ENCODE measurements at places on chromosomes 6 and 20. TPM values are rescaled to one million over a fixed set of nuclear protein-coding genes. Genes with fewer than 3 reads are reported as not detected.
A peak's percentile ranks its signal among the peaks of the same experiment; 100 is the strongest.

The SYCP2L gene
- 12.5 TPM for total RNA-seq

The C6orf58 gene
- not detected for total RNA-seq

The RIPPLY2 gene
- not detected for total RNA-seq

The CD83 gene
- total RNA-seq: 0.80 TPM

The CCHCR1 gene
- 54.9 TPM for total RNA-seq

The TMEM217 gene
- total RNA-seq: 0.09 TPM

The METTL24 gene
- total RNA-seq: 4.5 TPM

The ENPP5 gene
- total RNA-seq: 9.1 TPM

The LATS1 gene
- total RNA-seq: 21.1 TPM

The TREM2 gene
- total RNA-seq: not detected

The LSM14B gene
- total RNA-seq: 52.6 TPM

The PPIL6 gene
- total RNA-seq: 4.8 TPM

GRCh38 chr6:2110504-2110903, 134.9 kb downstream of the GMDS start:
- DNase-seq: no peak

DNA sequence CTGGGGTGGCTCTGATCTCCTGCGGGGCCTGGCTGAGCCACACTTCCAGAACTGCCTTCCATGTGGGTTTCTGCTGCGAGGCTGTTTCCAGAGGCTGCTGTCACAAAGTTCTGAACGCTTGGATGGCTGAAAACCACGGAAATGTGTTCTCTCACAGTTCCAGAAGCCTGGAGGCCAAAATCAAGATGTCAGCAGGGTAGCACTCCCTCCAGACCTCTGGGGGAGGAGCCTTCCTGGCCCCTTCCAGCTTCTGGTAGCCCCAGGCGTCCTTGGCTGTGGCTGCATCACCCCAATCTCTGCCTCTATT, 23.7 kb upstream of the BMP7 start:
- DNase-seq: no peak

DNA sequence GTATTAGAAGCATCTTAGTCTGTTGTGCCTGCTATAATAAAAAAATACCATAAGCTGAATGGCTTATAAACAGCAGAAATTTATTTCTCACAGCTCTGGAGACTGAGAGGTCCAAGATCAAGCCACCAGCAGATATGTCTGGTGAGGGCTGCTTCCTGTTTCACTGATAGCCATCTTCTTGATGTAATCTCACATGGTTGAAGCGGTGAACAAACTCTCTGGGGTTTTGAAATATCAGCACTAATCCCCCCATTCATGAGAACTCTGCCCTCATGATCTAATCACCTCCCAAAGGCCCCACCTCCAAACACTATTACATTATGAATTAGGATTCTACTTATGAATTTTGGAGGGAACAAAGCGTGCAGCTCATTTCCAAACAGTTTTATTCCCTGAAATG, 11.6 kb upstream of the CLVS2 start:
- no peak for DNase-seq

DNA sequence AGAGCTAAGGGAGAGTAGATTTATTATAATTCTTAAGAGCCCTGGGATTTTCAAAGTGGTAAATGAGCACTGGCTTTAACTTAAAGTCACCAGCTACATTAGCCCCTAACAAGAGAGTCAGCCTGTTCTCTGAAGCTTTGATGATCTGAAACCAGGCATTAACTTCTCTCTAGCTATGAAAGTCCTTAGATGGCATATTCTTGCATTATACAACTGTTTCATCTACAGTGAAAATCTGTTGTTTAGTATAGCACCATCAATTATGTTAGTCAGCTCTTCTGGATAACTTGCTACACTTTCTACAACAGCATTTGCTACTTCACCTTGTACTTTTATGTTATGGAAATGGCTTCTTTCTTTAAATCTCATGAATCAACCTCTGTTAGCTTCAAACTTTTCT, 1046.7 kb downstream of the HACE1 start:
- no peak for DNase-seq

- no peak for DNase-seq
Measured at GRCh38 chr20:32153771-32154170, 44.3 kb downstream of the TM9SF4 start.

DNA sequence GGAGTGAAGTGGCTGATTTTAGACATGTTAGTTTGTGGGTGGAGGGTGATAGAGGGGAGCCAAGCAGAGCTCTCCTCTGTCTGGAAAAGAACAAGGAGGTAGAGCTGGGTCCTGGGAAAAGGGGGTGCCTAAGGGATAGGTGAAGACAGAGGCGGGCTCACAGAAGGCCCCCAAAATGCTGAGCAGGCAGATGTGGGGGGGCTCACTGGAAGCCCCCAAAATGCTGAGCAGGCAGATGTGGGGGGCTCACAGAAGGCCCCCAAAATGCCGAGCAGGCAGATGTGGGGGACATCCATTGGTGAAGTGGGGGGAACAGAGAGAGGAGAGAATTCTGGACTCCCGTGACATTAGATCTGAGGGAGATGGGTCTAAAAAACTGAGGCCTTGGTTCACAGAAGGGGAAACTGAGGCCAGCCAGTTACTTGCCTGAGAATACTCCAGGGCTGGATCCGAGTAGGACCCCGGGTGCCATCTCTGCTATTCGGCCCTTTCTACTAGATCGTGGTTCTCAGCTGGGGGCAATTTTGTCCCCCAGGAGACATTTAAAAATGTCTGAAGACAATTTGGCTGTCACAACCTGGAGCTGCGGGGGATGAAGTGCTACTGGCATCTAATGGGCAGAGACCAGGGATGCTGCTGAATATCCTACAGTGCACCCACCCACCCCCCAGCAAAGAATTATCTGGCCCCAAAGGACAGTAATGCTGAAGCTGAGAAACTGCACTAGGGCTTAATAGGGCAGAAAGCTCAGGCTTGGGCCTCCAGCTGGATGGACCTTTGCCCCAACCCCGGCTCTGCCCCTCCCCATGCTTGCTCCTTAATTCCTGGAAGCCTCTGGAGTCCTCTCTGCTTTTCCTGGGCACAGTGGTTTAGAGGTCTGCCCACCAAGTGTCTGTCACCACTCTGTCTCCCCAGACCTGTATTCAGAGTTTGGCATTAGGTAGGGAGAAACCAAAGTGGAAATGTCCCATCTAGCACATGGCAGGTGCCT, 2.1 kb downstream of the LPIN3 start:
- DNase-seq: no peak

DNA sequence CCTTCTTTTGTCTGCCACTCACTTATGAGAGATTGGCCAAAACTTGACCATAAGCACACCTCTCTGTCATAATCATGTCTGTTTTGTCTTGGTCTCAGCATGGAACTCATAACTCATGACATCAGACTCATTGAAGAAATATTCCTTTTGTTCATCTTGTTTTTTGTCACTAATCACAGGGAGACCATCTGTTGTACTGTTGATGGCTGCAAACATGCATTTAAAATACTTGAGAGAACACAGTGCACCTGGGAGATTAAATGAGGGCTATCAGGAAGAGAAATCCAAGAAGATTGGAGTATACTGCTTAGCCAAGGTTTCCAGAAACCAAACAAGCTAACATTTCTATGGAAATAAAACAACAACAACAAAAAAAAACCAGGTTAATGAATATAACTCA, 689.7 kb downstream of the EPM2A start:
- no peak for DNase-seq

- DNase-seq: no peak
Measured at GRCh38 chr6:32416036-32416435, 9.1 kb upstream of the BTNL2 start.

DNA sequence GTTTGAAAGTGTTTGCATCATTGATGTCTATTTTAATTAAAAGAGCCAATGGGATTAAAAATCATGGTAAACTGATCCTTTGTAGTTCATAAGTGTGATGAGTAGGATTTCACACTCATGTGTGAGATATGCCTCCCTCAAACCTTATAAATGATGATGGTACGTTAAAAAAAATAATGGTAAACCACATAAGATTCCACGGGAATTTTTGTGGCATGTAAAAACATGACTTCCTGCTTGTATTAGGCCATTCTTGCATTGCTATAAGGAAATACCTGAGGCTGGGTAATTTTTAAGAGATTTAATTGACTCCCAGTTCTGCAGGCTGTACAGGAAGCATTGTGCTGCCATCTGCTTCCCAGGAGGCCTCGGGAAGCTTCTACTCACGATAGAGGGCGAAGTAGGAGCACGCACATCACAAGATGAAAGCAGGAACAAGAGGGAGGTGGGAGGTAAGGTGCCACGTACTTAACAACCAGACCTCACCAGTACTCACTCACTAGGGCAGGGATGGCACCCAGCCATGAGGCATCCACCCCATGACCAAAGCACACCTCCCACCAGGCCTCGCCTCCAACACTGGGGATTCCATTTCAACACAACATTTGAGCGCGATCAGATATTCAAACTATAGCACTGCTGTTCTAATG, 187.6 kb upstream of the QKI start:
- DNase-seq: no peak

DNA sequence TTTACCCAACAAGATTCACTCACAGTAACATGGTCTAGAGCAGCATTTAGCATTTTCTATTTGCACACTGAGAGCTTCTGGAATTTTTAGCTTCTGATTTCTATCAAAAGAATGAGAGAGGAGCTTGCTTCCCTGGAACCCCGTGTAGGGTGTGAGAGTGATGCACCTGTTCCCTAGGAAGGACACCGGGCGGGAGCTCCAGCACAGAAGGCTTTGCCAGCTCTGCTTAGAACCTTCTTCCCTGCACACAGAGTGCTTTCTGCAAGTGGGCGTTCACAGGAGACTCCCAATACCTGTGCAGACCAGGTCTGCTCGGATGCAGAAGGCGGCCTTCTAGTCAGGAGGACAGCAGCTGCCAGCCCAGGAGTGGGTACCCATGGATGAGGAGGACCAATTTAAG, 217.3 kb downstream of the TBXT start:
- DNase-seq: no peak

- no peak for DNase-seq
Measured at GRCh38 chr20:49682278-49682677, 31.4 kb downstream of the B4GALT5 start.

- DNase-seq: no peak
Measured at GRCh38 chr6:20751293-20751935, 217.2 kb downstream of the CDKAL1 start.

DNA sequence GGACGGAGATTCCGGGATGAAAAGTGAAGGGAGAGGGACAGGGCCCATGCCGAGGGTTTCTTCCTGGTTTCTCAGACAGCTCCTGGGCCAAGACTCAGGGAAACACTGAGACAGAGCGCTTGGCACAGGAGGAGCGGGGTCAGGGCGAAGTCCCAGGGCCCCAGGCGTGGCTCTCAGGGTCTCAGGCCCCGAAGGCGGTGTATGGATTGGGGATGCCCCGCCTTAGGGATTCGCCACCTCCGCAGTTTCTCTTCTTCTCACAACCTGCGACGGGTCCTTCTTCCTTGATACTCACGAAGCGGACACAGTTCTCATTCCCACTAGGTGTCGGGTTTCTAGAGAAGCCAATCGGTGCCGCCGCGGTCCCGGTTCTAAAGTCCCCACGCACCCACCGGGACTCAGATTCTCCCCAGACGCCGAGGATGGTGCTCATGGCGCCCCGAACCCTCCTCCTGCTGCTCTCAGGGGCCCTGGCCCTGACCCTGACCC, 55.0 kb upstream of the HLA-A start:
- peak; percentile 34 for DNase-seq

- DNase-seq: no peak
Measured at GRCh38 chr20:48184229-48184628, 398.9 kb upstream of the SULF2 start.

- peak; percentile 11 for DNase-seq
Measured at GRCh38 chr6:144156991-144157390, 6.7 kb downstream of the STX11 start.

- peak; percentile 79 for DNase-seq
Measured at GRCh38 chr6:88629838-88630494, 333.5 kb downstream of the RNGTT start.

GRCh38 chr20:14783766-14784165, 446.4 kb upstream of the FLRT3 start:
- no peak for DNase-seq

DNA sequence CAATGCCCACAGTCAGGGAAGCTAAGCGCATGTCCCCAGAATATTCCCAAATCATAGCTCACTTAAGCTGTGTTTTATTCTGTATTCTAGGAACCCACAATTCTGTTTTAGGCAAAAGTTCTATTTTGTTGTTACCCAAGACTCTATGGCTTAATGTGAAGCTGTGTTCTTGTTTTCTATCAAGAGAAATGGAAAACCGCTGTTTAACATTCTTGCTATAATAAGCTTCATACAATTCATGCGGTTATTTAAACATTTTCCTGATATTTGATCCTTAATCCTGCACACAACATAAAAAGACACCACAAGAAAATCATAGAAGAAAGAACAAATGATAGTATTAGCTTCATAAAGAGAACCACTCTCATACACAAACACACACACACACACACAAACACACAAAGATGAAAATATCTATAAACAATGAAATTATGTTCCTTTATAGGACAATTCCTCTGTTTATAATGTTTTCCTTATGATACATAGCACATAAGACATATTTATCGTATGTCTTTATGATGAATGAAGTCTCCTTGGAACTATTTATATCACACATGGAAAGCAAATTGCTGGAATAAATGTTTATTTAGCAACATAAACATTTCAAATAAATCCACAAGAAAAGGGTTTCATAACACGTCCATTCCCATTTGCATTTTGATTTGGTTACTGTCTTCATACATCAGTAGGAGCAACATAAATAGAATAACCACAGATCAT, 16.4 kb upstream of the COL21A1 start:
- no peak for DNase-seq

- DNase-seq: peak; percentile 83
Measured at GRCh38 chr20:61896058-61896961, 169.4 kb downstream of the TAF4 start.

DNA sequence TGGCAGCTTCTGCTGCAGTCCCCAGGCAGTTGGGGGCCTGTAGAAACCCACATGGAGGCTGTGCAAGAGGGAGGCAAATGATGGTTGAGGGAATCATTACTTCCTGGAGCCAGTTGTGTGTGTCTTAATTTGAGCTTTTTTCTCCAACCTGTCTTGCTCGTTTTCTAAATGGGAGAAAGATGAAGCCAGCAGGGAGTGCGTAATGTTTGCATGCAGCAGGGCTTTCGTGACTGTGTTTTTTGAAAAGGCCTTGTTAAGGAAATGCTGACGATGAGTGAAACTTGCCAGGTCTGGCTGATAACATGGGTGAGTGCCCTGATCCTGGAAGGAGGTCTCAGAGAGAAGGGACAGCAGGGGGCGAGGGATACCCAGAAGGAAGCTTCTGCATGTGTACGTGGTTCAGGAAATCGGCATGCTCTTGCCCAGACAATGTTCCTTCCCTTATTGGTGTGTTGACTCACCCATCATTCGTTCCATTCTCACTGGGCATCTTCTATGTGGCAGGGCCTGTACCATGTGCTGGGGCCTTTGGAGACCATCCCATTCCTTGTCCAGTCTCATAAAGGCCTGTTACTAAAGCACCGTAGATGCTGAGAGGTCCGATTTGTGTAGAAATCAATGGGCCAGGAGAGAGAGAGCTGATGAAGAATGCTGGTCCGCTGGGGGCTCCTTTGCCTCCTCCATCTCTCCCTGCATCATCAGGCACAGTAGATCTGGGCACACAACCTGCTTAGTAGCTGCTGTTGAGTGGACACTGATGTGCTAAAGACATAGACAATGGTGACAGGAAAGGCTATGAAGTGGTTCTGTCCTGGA, 27.4 kb downstream of the GLP1R start:
- DNase-seq: no peak

- DNase-seq: no peak
Measured at GRCh38 chr20:52971498-52972189, 514 bp upstream of the TSHZ2 start.
